Activated CD4-positive, alpha-beta T cell treated with anti-CD3 and anti-CD28 coated beads, Interleukin-2, Interleukin-6, amounts not matched to agents 100 ng/mL and 50 ng/mL, durations not matched to agents 16 hours and 8 hours (primary cell): ENCODE measurements at places on chromosomes 7 and 10.
A peak's percentile ranks its signal among the peaks of the same experiment; 100 is the strongest.

- DNase-seq = no peak
Measured at GRCh38 chr7:124403587-124403986, 362.0 kb downstream of the GPR37 start.

GRCh38 chr10:119602241-119603095 is 5.7 kb upstream of the TIAL1 start:
- peak; percentile 55 for DNase-seq

GRCh38 chr10:113056441-113057021 is 106.5 kb downstream of the TCF7L2 start:
- no peak for DNase-seq

GRCh38 chr10:78527296-78527695 is 493.6 kb downstream of the RPS24 start:
- DNase-seq = no peak

DNA sequence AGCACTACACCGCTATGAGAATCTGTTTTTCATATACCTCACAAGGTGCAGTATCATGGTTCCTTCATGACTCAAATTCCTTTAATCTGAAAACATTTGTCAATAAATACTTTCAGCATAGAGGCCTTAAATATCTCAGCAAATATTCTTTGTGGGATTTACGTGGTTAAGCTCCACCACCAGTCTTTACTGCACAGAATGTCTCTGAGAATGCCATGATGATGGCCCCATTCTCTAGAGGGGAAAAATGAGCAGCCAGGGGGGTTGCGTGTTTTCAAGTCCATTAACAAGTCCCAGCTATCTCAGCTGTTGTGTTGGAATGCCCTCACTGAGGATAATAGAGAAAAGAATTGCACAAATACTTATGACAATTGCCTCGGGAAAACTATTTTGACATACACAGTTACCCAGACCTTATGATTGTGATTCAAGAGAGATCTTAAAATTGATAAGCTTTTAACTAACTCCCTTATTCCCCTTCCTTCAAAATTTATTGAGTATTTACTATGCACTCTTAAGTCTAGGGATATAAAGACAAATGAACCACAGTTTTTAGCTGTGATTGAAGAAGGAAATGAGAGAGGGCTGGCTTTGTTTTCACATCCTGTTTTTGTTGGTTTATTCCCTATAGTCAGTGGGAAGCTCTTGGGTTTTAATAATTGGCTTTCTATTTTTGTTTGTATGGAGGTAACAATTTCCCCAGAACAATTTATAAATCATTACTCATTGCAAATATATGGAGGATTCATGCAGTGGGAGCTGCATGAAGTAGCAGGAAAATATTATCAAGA is 176.5 kb upstream of the VWC2 start:
- no peak for DNase-seq

- DNase-seq = peak; percentile 54
Measured at GRCh38 chr10:46255801-46256747, 30.7 kb upstream of the ANTXRL start.

- peak; percentile 67 for DNase-seq
Measured at GRCh38 chr10:124689911-124690498, 54.2 kb downstream of the FAM53B start.

DNA sequence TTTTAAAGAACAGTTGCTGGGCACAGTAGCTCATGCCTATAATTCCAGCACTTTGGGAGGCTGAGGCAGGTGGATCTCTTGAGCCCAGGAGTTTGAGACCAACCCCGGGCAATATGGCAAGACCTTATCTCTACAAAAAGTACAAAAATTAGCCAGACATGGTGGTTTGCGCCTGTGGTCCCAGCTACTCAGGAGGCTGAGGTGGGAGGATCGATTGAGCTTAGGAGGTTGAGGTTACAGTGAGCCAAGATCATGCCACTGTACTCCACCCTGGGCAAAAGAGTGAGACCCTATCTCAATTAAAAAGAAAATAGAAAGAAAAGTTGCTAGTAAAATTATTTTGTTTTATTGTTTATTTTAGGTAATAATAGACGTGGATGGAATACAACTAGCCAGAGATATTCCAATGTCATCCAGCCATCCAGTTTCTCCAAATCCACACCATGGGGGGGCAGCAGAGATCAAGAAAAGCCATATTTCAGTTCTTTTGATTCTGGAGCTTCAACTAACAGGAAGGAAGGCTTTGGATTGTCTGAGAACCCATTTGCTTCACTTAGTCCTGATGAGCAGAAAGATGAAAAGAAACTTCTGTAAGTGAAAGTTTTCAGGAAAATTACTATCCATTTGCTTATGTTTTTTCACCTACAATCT is 3.0 kb downstream of the NUP42 start:
- peak; percentile 15 for DNase-seq

DNA sequence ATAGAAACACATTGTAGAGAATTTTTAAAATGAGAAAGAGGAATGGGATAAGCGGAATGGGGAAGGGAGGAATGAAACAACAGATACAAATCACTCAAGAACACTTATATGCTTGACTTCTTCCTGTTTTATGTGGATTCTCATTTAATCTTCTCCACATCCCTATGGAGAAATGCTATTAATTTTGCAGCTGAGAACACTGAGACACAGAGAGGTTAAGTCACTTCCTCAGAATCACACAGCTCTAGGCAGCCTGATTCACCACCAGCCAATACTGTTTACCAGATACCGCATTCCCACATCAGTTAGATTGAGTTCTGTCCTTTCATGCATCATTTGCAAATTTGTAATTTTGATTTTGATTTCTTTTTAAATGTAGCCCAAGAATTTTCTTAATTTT is 170.5 kb downstream of the SH2D4B start:
- DNase-seq = no peak

DNA sequence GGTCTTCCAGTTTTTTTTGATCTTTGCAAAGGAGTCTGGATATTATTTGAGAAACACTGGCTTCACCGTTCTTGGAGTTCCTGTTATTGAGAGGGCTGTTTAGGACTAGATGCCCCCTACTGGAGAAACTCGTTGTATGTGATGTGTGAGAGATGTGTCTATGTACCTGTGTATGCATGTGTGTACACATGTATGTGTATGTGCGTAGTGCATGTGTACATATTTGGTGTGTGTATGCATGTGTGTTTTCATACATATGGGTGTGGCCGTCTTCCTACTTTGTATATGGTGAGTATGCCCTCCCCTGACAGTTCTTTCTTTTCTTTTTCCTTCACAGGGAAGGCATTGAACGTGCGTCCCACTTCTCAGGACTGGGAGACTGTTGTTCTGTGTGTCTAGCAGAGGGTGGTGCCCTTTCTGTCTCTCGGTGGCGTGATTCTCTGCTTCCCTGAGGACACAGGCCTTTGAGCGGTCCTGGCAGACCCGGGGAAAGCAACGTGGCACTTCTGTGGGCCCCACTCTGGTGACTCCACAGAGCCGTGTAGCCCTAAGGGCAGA is 3.0 kb upstream of the CALHM3 start:
- DNase-seq = peak; percentile 72

DNA sequence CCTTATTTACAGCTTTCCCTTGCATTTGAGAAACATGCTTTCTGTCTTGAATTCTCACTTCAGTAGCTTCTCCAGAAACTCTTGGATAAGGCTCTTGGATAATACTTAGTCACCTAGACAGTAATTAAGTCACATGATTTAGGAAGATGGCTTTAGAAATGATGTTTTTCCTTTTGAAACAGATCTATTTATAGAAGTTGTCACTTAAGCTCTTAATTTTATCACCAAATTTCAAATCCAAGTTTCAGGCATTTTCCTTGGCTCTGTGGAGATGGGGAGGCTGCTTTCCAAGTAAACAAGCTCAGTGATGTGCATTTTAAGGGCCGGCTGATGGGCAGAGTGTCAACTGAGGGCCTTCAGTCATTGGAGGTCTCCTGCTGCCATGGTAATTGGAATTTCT is 130.3 kb downstream of the SRI start:
- DNase-seq = no peak

DNA sequence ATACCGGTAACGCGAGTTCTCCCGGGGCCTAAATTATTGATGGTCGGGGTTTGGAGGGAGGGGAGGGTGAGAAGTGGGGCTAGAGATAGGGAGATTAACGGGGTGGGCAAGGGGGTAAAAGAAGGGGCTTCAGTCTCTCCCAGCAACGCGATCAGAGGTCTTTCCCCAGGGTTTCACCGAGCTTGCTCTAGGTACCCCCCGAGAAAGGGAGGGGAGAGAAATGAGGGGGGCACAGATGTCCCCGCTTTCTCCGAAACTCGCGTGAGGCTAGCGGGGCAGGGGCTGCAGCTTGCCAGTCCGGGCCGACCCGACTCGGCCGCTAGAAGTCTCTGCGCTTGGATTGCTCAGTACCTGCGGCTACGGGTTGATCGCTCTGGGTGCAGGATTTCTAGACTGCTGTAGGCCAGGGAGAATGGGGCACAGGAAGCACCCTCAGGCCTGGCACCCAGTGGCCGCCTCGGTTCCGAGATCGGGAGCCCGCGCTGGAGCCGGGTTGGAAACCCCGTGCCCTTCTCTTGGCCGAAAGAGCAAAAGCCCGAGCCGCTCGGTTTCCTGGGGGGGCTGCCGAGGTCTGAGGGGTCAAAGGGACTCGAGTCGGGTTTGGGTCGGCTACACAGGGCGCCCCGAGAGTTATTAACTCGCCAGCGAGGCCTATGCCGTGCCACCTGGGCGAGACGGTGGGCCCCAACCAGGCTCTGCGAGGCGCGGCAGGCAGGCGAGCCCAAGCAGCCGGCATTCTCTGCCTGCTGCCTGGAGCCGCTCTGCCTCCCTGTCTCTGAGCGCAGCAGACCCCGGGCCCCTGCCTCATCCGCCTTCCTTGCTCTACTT is 3.1 kb downstream of the PAX2 start:
- no peak for DNase-seq

GRCh38 chr10:112666094-112666493 is 219.1 kb downstream of the VTI1A start:
- DNase-seq = no peak

DNA sequence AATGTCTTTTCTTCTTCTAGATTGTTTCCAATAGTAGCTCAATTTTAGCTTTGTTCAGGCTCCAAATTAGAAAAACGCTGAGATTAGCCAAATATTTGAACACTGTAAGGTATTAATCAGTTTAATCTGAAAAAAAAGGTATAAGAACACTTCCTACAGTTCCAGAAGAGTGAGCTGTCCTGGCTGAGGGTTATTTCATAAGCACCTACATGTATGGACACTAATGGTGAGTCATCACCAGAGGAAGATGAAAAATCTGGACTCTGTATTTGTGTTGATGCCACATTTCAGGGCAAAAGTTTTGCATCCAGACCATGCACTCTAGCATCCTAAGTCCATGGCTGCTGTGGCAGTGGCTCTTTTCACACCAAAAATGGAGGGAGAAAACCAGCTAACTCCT is 189.5 kb downstream of the ANKRD30A start:
- no peak for DNase-seq

- DNase-seq = no peak
Measured at GRCh38 chr10:26408858-26409494, 29.2 kb upstream of the APBB1IP start.

DNA sequence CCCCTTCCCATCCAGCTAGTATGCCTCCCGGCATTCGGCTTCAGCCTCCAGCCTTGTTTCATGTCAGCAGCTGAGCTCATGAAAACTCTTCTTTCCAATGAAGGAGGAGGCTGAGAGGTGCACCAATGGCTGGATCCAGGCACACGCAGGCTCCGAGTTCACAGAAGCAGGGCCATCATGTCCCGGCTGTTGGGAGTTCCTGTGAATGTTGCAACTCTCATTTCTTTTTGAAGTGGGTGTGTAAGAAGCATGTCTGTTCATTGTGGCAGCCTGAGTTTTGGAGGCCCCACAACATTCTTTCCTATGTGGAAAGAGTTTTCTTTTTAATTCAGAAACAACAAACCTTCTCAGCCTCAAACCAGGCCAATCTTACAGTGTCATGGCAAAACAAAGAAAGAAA is 89.7 kb downstream of the PTPRE start:
- DNase-seq = no peak

DNA sequence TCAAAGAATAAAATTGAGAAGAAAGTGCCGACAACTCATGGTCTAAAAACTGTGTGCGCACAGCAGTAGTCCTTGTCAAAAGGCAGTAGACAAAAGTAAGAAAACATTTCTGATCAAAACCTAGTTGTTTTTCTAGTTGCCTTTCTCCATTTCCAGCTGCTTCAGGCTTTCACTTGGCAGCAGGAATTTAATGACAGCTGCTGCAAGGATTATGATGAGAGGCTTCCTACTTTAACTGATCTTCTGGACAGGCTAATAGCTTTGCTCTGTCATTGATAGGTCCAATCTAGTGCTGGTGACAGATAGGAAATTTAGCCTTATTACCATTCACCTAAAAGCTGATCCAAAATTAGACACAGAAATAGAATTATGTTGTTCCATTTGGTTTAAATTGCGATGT is 110.7 kb upstream of the SEMA3C start:
- no peak for DNase-seq

DNA sequence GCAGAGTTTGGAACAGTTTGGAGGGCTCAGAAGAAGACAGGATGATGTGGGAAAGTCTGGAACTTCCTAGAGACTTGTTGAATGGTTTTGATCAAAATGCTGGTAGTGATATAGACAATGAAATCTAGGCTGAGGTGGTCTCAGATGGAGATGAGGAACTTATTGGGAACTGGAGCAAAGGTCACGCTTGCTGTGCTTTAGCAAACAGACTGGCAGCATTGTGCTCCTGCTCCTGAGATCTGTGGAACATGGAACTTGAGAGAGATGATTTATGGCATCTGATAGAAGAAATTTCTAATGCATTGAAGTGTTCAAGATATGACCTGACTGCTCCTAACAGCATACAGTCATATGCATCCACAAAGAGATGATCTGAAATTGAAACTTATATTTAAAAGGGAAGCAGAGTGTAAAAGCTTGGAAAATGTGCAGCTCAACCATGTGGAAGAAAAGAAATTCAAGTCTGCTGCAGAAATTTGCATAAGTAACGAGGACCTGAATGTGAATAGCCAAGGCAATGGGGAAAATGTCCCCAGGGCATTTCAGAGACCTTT is 186.9 kb upstream of the PHYHIPL start:
- DNase-seq = no peak

GRCh38 chr10:129962872-129963640 is 1.0 kb downstream of the EBF3 start:
- DNase-seq = peak; percentile 21

DNA sequence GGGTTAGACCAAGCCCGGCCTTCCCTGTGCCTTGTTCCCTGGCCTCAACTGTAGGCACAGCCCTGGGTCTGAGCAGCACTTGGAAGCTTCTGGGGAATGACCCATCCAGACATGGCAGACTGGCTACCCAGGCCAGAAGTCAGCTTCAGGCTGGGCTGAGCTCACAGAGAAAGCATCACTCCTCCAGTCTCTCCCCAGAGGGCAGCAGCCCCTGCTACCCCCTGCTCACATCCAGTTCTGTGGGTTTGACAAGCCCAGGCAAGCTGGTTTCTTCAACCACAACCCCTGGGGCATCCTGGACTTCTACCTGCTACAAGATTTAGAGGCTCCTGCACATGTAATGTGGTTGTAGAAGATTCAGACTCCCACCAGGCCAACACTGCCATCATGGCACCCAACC is 9.0 kb downstream of the C10orf71 start:
- no peak for DNase-seq

- DNase-seq = peak; percentile 20
Measured at GRCh38 chr10:4181621-4182049, 396.6 kb upstream of the KLF6 start.

- DNase-seq = no peak
Measured at GRCh38 chr10:50286996-50287803, 35.9 kb upstream of the ASAH2 start.
